NCI-H226 (cell line): ENCODE measurements at places on chromosomes 3 and 15.
A peak's percentile ranks its signal among the peaks of the same experiment; 100 is the strongest.

DNA sequence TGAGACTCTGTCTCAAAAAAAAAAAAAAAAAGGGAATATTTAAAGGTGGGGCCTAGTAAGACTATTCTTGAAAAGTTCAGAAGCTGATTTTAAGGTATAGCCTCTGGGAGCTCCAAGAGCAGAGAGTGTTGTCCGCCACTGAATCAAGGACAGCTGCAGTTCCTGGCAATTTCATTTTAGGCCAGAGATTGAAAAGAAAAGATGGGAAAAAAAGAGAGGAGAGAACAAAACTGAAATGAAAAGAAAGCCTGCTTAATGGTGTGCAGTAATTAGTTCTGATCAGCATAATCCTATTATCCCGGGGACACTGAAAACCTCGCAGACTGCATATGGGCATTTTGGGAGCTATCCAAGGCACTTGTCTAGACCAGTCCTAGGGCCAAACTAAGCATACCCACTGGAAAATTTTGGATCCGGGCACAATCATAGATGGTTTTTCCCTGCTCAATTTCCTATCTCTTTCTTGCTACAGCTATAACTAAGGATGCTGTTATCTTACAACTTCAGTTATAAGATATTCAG, 43.2 kb downstream of the EHHADH start:
- DNase-seq, result no peak

DNA sequence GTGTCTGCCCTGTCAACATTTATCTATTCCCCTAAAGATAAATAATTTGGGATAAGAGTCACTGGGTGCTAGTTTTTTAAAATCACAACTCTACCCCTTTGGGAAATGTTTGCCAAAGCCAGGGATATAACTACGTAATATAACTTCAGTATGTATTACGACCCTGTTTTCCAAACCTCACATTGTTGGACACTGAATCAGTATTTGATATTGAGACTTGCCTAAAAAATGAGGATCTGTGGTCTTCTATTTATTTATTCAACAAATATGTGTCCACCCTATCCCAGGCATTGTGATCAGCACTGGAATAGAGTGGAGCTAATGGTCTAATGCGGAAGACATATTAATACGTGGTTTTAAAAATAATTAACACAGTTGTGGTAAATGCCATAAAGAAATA, 4.5 kb upstream of the MGA start:
- no peak for DNase-seq

- DNase-seq, result peak; percentile 12
Observed at GRCh38 chr3:61181874-61182273, 69.4 kb downstream of the FHIT start.

GRCh38 chr3:44894485-44894884, 20.1 kb downstream of the TGM4 start:
- no peak for DNase-seq

DNA sequence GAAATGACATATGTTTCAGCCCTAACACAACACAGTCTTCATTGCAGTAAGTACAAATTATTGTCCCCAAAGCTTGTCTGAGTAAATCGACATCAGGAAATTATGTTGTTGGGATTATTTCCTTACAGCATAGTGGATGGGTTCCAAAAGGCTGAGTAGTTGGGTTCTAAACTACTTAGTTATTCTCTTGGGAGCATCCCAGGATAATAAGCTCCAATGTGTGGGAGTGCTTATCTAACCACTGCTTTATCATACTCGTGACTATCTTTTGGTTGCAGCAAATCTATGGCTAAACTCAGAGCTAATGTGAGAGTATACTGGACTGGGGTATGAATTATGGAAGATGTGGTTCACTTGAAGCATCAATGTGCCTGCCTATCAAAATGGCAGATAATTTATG, 128.5 kb downstream of the RBMS3 start:
- peak; percentile 89 for DNase-seq

DNA sequence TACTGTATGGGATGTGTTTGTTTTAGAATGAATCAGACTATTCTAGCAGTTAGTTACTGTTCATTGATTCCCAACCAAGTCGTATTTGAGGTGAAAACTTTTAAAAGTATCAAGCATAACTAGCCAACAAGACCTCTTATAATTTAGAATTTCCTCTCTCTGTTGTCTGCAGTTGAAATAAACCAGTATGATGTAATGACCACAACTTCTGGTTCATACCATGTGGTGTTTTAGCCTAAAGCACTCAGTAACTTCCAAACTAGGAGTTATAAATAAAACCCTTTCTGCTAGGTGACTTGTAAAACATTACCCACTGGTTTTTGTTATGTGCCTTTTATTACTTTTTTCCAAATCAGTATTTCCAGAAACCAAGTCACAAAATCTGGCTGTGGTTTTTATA, 19.8 kb upstream of the P2RY12 start:
- DNase-seq, result peak; percentile 42

DNA sequence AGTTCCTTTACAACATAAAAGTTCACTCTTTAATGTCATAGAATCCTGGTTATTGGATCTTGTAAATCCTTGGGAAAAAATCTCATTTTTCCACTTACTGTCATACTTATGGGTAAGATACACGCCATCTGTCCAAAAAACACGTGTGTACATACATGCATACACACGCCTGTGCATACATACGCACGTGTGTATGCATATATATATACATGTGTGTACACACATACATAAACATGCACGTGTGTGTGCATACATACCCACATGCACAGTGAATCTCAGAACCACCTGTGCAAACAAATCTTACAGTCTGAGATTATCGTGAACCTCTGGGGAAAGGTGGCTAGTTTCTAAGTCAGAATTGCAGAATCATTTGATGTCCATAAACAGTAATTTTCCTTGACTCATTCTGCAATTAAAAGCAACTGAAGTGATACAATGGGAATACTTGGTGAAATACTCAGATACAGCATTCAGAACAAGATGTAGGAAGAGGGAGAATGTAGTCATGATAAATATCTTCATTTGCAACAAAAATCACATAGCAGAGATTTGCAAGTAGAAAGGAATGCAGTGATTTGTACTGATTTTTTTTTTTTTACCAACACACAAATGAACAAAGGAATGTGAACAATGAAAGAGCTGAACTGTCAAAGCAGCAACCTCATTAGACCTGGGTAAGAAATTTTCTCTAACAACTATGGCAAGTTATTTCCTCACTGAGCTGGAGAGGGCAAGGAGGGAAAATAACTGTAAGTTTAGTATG, 160.6 kb upstream of the POU1F1 start:
- peak; percentile 49 for DNase-seq
